Mesenchymal stem cell (in vitro differentiated cells and primary cell): ENCODE measurements at places on chromosomes 4 and X.

DNA sequence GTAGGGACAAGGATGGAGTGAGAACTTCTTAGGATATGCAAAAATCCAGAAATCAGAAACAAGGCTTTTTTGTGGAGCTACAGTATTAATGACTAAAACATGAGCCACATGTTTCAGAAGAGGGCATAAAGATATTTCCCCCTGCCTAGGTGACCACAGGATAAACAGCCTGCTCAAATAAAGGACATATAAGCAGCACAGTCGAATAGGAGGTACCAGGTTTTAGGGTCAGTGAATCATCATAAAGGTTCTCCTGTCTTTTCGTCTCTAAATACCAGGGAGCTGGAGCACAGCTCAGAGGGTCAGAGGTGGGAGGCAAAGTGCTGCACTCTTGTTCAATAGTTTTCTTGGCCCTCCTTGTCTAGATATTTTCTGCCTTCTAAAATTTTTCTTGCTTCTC, 211.9 kb upstream of the HS3ST1 start:
- no peak overlapping the region for H3K4me3 ChIP-seq
- no peaks in the 10 kb centered on the region for H3K36me3 ChIP-seq
- peaks cover 3% of the 10 kb centered on the region for H3K4me1 ChIP-seq
- H3K27me3 ChIP-seq: no peaks in the 10 kb centered on the region
- no peak overlapping the region for H3K27ac ChIP-seq

GRCh38 chrX:132033166-132033565, 10.1 kb downstream of the STK26 start:
- DNase-seq: peak; percentile 48
- no peak overlapping the region for H3K4me3 ChIP-seq
- no peak overlapping the region for H3K27ac ChIP-seq
- H3K27me3 ChIP-seq: peaks cover 18% of the 10 kb centered on the region

DNA sequence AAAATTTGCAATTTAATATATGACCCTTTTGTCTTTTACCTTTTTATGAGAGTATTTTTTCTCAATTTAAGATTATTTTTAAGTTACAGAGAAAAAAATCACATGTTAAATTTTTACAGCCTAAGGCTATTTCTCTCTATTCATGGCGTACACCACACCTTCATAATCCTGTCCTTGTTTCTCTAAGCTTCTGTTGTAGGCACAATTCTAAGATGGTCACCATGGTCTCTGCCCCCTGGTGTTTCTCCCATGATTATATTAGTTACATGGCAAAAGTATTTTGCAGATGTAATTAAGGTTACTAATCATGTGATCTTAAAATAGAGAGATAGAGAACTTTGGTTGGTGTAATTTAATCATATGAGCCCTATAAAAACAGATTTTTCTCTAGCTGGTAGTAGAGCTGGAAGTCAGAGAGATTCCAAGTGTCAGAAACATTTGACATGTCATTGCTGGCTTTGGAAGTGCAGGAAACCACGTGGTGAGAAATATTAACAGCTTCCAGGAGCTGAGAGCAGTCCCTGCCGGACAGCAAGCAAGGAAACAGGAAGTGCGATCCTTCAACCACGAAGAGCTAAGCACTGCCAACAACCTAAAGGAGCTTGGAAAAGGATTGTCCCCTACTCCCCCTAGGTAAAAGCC, 89.8 kb downstream of the EIF4E start:
- no peak overlapping the region for H3K27ac ChIP-seq
- H3K36me3 ChIP-seq: no peaks in the 10 kb centered on the region
- peak; percentile 30 for DNase-seq
- H3K4me1 ChIP-seq: no peaks in the 10 kb centered on the region

DNA sequence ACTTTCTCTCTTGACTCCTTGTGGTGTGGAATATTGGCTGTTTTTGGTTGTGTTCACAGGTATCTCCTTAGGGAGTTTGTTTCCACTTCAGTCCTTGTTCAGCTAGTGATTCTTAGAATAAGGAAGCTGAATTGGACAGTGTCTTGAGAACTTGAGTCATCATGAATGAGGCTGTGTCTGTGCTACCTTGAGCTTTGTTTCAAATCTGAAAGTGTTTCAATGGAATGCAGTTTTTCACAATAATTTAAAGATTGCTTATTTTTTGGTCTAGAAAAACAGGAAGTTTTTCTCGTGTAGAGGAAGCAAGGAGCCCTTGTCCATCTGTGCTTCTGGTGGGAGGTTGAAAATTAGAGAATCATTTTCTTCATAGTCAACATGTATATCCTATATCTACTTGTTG, 76.5 kb downstream of the ZNF518B start:
- no peak overlapping the region for H3K4me3 ChIP-seq
- no peak for DNase-seq
- H3K36me3 ChIP-seq: no peaks in the 10 kb centered on the region
- no peaks in the 10 kb centered on the region for H3K27me3 ChIP-seq

GRCh38 chr4:147367891-147368290, 113.0 kb upstream of the EDNRA start:
- H3K36me3 ChIP-seq: no peaks in the 10 kb centered on the region
- no peak overlapping the region for H3K4me3 ChIP-seq
- no peaks in the 10 kb centered on the region for H3K27me3 ChIP-seq
- no peak for DNase-seq

DNA sequence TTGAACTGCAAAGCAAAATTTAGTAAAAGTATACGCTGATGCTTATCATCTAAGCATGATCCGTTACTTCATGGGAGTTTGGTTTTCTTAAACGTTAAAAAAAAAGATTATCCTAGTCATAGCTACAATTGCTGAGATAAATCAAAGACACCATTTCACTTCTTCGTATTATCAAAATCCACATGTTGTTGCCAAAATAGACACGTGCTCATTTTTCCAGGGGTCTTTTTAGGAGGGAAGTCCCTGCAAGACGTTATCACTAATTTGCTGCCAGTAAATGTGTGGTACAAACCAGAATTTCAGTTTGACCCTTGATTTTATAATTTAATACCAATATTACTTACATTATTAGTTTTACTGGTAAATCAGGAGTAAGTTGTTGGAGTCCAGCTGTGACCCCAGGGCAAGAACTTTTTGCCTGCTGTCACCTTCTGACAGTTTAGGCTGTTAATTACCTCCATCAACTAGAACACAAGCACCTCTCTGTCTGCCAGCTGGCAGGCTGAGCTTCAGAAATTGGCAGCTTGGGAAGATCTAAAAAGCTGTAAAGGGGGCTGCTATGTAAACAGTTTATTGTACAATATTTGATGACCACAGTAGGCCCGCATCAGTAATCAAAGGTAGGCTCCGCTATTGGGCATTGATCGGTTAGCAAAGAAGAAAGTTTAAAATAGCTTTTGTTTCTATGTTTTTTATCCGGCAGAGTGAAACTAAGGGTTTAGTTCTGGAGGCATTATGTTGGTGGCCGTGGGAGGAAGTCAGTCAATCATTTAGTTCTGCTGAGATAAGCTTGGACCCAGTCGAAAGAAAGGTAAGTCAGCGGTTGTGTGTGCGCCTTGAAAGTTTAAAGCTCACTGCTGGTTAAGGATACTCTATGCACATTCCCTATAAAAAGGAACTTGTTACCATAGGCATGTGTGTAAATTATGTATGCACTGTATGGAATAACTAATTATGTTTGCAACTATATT, 196.4 kb downstream of the FBXO8 start:
- no peaks in the 10 kb centered on the region for H3K27me3 ChIP-seq
- H3K4me1 ChIP-seq: no peaks in the 10 kb centered on the region
- no peak for DNase-seq
- no peak overlapping the region for H3K4me3 ChIP-seq
- no peaks in the 10 kb centered on the region for H3K36me3 ChIP-seq

DNA sequence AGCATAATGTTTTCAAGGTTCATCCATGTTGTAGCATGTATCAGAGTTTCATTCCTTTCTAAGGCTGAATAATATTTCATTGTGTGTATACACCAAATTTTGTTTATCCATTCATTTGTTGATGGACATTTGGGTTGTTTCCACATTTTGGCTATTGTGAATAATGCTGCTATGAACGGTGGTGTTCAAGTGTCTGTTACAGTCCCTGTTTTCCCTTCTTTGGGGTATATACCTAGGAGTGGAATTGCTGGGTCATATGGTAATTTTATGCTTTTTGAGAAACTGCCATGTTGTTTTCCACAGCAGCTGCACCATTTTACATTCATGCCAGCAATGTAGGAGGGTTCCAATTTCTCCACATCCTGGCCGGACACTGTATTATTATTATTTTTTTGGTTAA, 3.4 kb upstream of the USP9X start:
- no peaks in the 10 kb centered on the region for H3K36me3 ChIP-seq
- no peak overlapping the region for H3K4me3 ChIP-seq
- no peak for DNase-seq
- H3K4me1 ChIP-seq: no peaks in the 10 kb centered on the region
- peaks cover 55% of the 10 kb centered on the region for H3K27me3 ChIP-seq

- no peaks in the 10 kb centered on the region for H3K27me3 ChIP-seq
- no peak overlapping the region for H3K4me3 ChIP-seq
- H3K36me3 ChIP-seq: no peaks in the 10 kb centered on the region
These were observed 83.5 kb upstream of the LIMCH1 start for GRCh38 chr4:41454423-41454822.

DNA sequence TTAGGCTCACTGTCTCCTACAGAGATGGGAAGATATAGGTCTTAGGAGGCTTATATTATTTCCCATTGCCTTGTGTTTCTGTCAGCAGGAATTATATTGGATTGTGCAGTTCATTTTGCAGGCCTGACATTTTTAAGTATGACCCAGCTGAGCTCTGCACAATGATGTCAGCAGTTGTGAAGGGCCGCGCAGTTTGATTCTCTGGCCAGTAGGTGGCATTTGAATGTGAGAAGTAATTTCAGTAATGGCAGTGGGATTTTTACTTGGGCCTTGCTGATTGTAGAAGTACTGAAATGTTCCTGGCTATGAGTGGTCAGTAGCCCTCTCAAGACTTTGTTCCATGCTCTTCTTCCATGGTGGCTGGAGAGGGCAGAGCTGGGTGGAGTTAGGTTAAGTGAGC, 247.2 kb upstream of the MTMR8 start:
- no peaks in the 10 kb centered on the region for H3K27me3 ChIP-seq
- H3K36me3 ChIP-seq: no peaks in the 10 kb centered on the region
- H3K27ac ChIP-seq: no peak overlapping the region
- H3K4me1 ChIP-seq: no peaks in the 10 kb centered on the region
- no peak overlapping the region for H3K4me3 ChIP-seq
- no peak for DNase-seq

DNA sequence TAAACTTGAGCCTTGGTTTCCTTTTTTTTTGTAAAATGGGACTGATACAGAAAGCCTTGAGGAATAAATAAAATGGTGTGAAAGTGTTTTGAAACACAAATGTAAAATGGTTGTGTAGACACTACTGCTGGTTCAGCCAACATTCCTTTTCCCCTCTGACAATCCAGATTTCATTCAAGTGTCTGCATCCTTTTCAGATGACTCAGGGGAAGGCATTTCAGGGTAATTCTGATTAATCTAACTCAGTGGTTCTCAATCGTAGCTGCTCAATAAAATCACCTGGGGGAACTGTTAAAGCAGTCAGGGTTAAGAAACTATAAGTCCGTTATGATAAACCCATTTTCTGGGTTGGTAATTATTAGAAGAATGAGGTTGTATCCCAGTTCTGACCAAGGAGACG, 4.6 kb downstream of the ARHGAP10 start:
- H3K4me1 ChIP-seq: peaks cover 10% of the 10 kb centered on the region
- no peaks in the 10 kb centered on the region for H3K27me3 ChIP-seq
- H3K27ac ChIP-seq: peak overlapping the region; percentile 83
- peak; percentile 84 for DNase-seq
- H3K36me3 ChIP-seq: no peaks in the 10 kb centered on the region

DNA sequence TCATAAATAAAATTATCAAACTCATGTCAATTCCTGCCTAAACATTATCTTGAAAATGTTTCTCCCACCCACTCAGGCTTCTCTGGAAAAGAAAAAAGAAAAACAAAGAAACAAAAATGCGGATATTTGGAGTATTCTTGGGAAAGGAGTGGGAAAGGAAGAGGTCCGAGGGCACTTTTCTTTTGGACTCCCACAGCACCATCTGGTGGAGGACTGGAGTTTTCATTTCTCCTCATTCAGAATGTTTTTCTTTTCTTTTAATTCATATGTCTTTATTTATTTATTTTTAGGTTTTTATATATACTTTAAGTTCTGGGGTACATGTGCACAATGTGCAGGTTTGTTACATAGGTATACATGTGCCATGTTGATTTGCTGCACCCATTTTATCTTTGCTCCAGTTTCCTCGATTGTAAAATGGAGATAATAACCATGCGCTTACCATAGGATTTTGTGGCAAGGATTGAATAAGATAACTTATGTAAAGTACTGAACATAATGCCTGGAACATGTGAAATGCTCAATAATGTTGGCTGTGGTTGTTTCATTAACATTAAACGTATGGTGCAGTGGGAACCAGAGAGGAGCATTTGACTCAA, 8.0 kb upstream of the KCNE5 start:
- H3K27me3 ChIP-seq: no peaks in the 10 kb centered on the region
- H3K4me3 ChIP-seq: no peak overlapping the region
- H3K27ac ChIP-seq: no peak overlapping the region
- no peaks in the 10 kb centered on the region for H3K36me3 ChIP-seq

GRCh38 chr4:4595252-4595651, 53.4 kb upstream of the STX18 start:
- H3K4me1 ChIP-seq: no peaks in the 10 kb centered on the region
- no peak for DNase-seq
- H3K27me3 ChIP-seq: no peaks in the 10 kb centered on the region
- H3K36me3 ChIP-seq: no peaks in the 10 kb centered on the region
- H3K27ac ChIP-seq: no peak overlapping the region

GRCh38 chr4:176156656-176157055, 38.7 kb downstream of the SPATA4 start:
- no peaks in the 10 kb centered on the region for H3K36me3 ChIP-seq
- H3K4me1 ChIP-seq: no peaks in the 10 kb centered on the region
- DNase-seq: no peak
- H3K27ac ChIP-seq: no peak overlapping the region

GRCh38 chr4:102665527-102665926, 95.2 kb downstream of the MANBA start:
- no peak for DNase-seq
- H3K4me3 ChIP-seq: no peak overlapping the region
- H3K27me3 ChIP-seq: no peaks in the 10 kb centered on the region

- no peak overlapping the region for H3K27ac ChIP-seq
- DNase-seq: no peak
- H3K4me1 ChIP-seq: no peaks in the 10 kb centered on the region
These were observed 539.6 kb downstream of the PDHA2 start for GRCh38 chr4:96379524-96379923.

GRCh38 chr4:150259861-150260567, 181.8 kb downstream of the DCLK2 start:
- peaks cover 32% of the 10 kb centered on the region for H3K36me3 ChIP-seq
- H3K27ac ChIP-seq: no peak overlapping the region
- H3K27me3 ChIP-seq: no peaks in the 10 kb centered on the region
- H3K4me3 ChIP-seq: no peak overlapping the region
- no peak for DNase-seq

DNA sequence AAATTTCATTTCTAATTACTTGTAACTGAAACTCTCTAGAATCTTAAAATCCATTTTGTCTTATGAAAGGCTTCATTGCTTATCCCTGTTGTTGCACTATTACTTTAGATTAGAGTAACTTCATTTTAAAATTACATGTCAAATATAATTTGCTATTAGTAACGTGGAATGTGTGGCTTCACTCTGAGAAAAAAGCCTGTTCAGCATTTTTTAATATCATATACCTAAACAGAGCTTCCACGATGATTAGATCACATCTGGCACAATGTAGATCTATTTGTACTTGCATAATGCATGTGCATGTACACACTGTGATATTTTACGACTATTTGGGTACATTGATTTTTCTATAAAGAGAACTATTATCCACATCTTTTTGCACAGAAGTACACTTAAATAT, 648.1 kb downstream of the RPA4 start:
- H3K4me1 ChIP-seq: no peaks in the 10 kb centered on the region
- no peaks in the 10 kb centered on the region for H3K27me3 ChIP-seq
- no peak overlapping the region for H3K27ac ChIP-seq
- no peak for DNase-seq
